CD4-positive, alpha-beta T cell treated with Interleukin-10 for 1 hour (primary cell): ENCODE measurements at places on chromosomes 7 and 10.

- no peak for DNase-seq
Observed at GRCh38 chr7:22193450-22193983, 163.4 kb downstream of the RAPGEF5 start.

DNA sequence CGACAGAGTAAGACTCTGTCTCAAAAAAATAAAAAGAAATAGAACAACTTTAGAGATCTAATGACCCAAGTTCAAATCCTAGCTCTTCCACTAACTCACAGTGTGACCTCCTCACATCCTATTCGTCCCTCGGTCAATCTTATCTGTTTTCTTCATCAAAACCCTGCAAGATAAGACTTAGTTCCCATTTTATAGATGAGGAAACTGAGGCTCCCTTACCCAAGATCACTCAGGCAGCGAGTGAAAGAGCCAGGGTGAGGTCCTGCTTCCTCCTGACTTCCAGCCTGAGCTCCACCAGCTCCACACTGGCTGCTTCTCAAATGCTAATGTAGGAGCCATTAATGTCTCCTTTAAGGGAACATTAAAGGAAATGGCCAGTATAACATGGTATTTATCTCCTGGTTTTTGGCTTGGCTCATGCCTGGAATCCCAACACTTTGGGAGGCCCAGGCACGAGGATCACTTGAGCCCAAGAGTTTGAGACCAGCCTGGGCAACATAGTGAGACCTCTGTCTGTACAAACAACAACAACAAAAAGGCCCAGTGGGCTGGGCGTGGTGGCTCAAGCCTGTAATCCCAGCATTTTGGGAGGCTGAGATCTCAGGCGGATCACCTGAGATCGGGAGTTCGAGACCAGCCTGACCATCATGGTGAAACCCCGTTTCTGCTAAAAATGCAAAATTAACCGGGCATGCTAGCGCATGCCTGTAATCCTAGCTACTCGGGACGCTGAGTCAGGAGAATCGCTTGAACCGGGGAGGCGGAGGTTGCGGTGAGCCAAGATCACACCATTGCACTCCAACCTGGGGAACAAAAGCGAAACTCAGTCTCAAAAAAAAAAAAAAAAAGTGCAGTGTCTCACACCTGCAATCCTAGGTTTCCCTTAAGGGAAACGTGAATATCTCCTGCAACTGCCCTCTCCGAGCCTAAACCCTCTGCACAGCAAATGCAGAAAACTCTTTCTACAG lies 3.4 kb upstream of the RHBDD2 start:
- DNase-seq = no peak

GRCh38 chr7:116449950-116450349 lies 49.6 kb upstream of the CAV2 start:
- DNase-seq = no peak

DNA sequence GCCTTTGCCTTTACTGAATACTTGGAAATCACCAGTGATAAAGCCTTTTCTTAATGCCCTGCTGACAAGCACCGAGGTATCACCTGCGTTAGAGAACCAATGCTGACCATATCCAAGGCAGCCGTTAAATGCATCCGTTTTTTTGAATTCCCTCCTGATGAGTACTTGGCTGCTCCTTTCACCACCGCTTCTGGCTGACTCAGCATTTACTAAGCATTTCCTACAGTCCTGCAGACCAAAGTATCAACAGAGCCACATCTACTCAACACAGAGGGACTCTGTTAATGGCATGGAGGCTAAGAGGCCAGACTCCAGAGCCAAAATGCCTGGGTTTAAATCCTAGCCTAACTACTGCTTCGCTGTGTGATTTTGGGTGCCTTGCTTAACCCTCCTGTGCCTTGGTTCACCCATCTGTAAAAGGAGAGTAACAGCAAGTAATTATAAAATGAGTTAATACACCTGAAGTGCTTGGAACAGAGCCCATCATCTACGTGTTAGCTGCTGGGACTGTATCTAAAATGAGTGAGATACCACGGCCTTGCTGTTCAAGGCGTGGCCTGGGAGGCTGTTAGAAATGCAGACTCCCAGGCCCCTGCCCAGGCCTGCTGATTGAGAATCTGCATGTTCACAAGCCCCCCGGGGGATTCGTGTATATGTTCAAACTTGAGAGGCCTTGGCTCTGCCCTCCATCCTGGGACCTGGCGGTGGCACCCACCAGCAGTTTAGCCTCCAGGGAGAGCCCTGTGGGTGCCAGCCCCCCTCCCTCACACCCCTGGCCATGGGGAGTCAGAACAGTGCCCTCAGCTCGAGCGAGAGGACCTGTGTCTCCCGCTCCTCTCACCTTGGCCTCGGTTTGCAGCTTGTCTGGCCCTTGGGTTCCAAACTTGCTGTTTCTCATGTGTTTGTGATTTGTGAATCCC lies 30.8 kb upstream of the EFCAB10 start:
- DNase-seq = no peak

- DNase-seq = no peak
Observed at GRCh38 chr7:29434380-29434768, 129.3 kb upstream of the PRR15 start.

DNA sequence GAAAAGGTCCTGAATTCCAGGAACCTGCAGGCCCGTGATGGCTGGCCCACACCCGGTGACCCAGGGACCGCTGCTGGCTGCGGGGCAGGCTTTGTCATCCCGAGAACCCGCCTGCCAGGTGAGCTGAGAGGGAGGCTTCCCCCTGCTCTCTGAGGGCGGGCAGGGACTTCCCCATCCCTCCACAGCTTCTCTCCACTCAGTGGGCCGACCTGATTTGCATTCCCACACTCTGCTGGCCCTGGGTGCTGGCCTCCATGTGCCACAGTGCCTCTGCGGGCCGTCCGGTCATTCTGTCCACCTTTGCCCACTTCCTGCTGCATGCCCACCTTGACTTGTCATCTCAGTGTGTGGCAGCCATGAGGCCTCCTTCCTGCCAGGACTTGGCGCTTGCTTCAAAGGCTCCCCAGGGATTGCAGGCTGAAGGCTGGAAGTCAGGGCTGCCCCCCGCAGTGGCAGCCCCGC lies 35.3 kb downstream of the PALD1 start:
- no peak for DNase-seq

- DNase-seq = no peak
Observed at GRCh38 chr10:30816159-30816819, 186.7 kb upstream of the LYZL2 start.

- DNase-seq = no peak
Observed at GRCh38 chr7:8092140-8092539, 123.5 kb downstream of the GLCCI1 start.

- DNase-seq = peak; percentile 23
Observed at GRCh38 chr10:50367732-50368131, 116.4 kb upstream of the ASAH2 start.

DNA sequence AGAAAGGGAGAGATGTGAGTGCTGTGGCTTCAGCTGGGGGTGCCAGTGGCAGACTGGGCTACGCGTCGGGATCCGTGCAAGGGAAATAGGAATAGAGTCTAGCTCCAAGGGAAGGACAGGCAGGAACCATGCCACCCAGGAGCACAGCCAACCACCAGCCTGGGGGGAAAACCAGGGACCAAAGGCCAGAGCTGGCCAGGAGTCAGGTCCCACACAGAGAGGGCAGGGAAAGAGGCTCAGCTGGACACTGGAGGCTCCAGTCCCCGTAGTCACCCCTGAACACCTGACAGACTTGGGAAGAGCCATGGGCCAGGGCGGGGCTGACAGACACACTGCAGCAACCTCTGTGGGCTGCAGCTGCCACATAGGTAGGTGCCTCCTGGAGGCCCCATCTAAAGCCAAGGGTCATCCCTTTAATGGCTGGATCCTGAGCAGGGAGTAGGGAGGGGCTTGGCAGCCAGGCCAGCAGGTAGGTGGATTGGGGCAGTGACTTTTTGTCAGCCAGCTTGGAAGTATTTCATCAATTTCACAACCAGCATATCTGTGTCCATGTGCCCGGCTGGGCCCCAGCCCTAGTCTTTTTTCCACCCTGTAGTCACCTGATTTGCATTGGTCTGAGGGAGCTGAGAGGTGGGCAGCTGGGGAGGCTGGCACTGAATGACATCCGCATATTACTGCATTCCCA lies 163.2 kb downstream of the SH2D4B start:
- DNase-seq = no peak

GRCh38 chr7:9846902-9847301 lies 1126.8 kb upstream of the PHF14 start:
- DNase-seq = no peak

- DNase-seq = no peak
Observed at GRCh38 chr7:23494009-23494408, 23.7 kb upstream of the IGF2BP3 start.
